Activated T-cell treated with anti-CD3 and anti-CD28 coated beads for 48 hours (primary cell): ENCODE measurements at places on chromosomes 2 and 18.
A peak's percentile ranks its signal among the peaks of the same experiment; 100 is the strongest.

DNA sequence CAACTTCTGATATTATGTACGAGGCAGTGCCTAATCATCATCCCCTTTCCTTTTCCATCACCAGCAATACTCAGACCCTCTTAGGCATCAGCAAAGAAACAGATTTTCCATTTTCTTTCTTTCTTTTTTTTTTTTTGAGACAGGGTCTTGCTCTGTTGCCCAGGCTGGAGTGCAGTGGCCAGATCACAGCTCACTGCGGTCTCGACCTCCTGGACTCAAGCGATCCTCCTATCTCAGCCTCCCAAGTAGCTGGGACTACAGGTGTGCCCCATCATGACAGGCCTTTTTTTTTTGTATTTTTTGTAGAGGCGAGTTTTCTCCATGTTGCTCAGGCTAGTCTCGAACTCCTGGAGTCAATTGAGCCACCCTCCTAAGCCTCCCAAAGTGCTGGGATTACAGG, 5.9 kb upstream of the OLA1 start:
- DNase-seq: no peak

GRCh38 chr18:24023185-24023814, 8.7 kb downstream of the TTC39C start:
- no peak for DNase-seq

GRCh38 chr2:172735582-172736423, at the start of gene RAPGEF4:
TSS of gene RAPGEF4 (plus strand) at chr2:172735845. CDS start at chr2:172735984, 139 bp downstream.
- no peak for DNase-seq

GRCh38 chr2:71129902-71130151, 202 bp downstream of the MCEE start:
- DNase-seq: no peak

GRCh38 chr2:2649109-2650072, 318.3 kb upstream of the MYT1L start:
- no peak for DNase-seq

DNA sequence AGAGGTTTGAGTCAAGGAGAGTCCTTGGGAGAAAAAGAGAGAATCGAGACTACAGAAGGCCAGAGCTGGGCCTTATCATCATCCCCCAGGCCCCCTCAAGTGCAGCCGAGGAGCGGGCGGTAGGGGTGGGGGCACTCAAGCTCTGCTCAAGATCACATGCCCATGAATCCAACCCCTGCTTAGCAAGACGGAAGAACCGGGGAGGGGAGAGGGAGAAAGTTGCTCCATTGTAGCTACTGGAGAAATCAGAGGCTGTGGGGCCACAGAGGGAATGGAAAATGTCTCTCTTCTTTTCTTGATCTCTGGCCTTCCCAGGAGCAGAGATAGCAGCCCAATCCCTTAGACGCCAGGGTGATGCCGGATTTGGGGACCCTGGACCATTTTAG, 14.6 kb downstream of the SLC4A3 start:
- DNase-seq: no peak

DNA sequence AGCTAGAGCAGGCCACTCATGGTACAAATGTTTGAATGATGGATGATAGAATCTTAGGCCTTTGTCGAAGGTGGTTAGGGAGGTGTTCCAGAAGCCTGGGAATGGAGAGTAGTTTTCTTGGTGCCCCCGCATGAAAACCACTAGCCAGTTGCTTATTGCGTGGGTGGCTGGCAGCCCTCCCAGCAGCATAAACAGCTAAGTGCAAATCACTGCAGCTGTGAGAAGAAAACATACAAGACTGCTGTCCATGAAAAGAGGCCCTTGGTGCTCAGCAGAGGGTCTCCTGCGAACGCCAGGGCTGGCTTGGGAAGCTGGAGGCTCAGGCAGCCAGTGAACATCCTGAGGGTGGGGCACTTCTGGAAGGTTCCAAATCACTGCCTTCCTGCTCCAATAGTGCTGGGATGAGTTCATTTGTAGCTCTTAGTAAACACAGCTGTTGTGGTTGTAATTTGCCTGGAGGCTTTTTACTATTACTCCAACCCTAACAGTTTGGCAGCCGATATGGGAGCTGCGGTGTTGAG, 118.8 kb downstream of the MGAT5 start:
- DNase-seq: no peak

DNA sequence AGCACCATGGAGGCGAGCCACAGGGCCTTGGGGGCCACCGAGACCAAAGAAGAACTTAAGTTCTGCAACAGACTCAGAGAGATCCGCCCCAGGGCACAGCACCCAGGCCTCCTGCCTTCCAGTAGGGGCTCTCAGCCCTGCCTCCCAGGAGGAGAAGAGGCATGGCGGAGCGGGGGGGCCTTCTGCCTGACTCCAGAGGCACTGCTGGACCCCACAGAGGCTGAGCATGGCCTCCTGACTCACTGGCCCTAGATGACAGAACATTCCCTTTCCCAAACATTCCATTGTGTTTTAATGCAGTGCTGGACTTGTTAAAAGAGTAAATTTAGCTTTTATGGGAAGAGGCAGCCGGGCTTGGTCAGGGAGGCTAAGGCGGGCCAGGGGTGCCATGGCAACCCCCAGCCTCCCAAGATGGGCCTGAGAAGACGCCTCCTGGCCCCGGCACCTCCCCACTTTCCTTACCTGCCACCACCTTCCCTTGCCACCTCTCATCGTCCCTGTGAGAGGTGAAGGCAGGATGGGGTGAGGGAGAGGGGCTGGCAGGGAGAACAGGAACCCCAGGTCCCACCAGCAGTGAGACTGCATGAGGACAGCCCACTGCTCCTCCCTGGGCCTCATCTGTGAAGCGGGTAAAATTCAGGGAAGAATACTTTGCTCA, 65.4 kb downstream of the SMAD7 start:
- no peak for DNase-seq

GRCh38 chr18:61398961-61399705, 65.9 kb downstream of the CDH20 start:
- no peak for DNase-seq

GRCh38 chr2:241443486-241444223, 64.7 kb downstream of the STK25 start:
- peak; percentile 87 for DNase-seq

GRCh38 chr2:149928011-149928410, 340.4 kb upstream of the MMADHC start:
- DNase-seq: no peak

GRCh38 chr18:75450906-75451305, 23.4 kb upstream of the SMIM21 start:
- DNase-seq: no peak

DNA sequence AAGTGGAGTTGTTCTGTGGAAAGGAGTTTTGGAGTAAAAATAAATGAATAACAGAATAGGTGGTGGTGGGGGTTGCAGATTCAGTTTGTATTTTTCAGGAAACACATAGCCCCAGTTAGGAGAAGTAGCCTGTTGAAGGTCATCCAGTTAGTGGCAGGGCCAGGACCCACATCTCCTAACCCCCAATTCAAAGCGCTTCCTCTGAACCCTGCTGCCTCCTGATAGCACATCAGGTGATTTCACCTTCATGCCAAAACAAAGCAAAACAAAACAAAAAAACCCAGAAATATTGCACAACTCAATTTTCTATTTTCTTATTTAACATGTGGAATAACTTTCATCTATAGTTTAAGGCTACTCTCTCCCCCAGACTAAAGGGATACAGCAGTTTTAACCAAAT, 112.3 kb upstream of the UGP2 start:
- DNase-seq: no peak

DNA sequence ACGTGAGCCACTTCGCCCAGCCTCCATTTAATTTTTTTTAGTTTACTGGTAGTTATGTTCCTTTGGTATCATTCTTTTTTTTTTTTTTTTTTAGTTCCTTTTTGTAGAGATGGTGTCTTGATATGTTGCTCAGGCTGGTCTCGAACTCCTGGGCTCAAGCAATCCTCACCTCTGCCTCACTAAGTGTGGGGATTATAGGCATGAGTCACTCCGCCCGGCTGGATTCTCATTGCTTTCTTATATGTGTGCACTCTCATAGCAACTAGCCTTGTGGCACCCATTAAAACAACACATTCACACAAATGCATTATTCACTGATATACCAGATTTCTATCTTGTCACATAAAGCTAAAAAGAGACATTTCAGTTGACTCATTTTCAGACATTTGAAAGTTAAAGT, 4.2 kb downstream of the TTC27 start:
- peak; percentile 35 for DNase-seq

- no peak for DNase-seq
Observed at GRCh38 chr2:158179660-158180059, 78.0 kb downstream of the UPP2 start.

DNA sequence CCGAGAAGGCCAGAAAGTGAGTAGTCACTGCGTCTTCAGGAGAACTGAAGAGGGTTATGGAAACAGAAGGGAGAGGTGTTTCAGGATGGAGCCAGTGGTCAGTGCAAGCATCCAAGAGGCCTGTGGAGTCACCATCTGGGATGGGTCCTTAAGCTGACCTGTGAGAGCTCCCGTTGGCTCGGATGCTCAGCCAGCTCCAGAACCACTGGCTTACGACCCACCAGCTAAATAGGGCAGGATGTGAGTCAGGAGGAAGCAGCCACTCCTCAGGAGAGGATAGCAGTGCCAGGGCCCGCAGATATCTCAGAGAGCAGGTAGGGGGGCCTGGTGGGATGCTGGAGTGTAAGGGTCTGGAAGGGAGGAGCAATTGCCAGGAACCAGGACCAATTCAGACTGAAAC, 63.1 kb upstream of the B3GNT7 start:
- DNase-seq: no peak

DNA sequence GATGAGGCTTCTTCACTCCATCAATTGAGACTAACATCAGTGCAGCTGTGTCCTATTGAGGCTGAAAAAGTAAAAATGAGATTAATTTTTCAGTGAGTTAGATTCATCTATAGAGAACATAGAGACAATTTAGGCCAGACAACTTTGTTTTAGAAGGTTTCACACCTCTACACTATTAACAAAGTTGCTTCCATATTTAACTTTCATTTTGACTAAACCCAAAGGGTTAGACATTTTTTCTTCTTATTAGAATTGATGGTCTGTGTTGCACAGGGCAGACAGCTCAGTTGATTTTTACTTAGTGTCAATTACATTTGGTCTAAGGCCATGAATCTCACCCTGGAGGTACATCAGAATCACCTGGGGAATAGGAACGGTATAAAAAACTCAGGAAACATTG, 130.2 kb upstream of the NXPH2 start:
- no peak for DNase-seq

DNA sequence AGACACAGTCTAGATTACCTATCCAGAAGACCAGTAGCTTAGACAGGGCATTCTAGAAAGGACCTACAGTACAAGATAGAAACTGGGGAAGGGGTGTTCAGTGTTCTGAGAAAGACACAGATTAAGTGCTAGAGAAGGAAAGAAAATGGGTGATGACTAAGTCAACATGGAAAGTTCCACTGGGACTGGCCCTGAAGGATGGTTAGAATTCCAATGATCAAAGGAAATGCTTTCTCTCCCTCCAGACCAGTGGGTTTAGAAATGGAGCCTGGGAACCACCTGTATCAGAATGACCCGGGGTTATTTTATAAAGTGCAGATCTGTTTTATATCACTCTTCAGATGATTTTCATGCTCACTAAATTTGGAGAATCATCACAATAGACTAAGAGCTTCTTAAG, 5.8 kb upstream of the COLEC12 start:
- no peak for DNase-seq

DNA sequence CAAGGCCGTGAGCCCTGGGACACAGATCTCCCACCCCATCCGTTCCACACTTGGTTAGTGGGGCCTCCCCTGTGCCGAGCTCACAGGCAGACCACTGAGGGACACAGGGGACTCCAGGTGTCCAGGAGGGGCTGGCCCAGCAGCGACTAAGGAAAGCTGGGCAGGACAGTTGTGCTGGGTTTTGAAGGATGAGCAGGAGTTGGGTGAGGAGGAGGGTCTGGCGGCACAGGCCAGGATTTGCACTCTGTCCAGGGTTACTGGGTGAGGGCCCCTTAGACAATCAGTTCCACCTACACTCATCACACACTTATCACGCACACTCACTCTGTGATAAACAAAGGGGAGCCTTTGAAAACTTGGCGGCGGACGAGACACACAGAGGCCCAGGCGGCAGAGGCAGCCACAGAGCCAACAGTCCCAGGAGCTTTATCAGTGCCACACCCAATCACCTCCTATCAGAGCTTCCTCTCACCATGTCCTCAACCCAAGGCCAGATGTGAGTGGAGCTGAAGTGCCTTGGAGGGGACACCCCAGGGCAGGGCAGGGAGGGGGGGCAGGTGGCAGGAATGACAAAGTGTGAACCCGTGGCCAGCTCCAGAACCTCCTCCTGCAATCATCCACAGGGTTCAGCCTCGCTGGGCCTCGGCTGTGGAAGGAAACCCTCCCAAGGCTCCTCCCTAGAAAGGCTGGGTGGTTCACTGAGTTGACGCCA, 26.6 kb downstream of the BIN1 start:
- peak; percentile 57 for DNase-seq
